ENCODE measurements at places on chromosomes 16 and 17. TPM values are rescaled to one million over a fixed set of nuclear protein-coding genes. Genes with fewer than 3 reads are reported as not detected.
A peak's percentile ranks its signal among the peaks of the same experiment; 100 is the strongest.

- H3K4me1 ChIP-seq = peaks cover 3% of the 10 kb centered on the region
- H3K27ac ChIP-seq = no peak overlapping the region
- H3K27me3 ChIP-seq = peaks cover 16% of the 10 kb centered on the region
- no peaks in the 10 kb centered on the region for H3K36me3 ChIP-seq
Measured at GRCh38 chr17:51595826-51596398, 335.6 kb downstream of the UTP18 start.

Gene DYNLRB2
- 1.4 TPM for total RNA-seq

DNA sequence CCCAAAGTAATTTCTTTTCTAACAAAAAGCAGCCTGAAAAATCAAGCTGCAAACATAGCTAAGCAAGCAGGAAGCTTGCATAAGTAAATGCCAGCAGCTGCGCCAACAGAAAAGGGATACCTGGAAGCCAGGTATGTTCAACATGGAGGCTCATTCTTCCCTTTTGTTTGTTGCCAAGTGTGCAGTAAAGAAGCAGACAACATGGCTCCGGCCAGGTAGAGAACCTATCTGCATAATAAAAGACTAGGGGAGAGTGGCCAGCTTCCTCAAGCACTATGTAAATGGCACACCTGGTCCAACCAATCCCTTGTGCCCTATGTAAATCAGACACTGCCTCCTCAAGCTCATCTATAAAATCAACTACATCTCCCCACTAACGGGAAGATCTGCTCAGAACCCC is 1407.0 kb downstream of the CDH11 start:
- H3K4me3 ChIP-seq = no peak overlapping the region
- H3K4me1 ChIP-seq = peaks cover 2% of the 10 kb centered on the region
- no peak overlapping the region for H3K27ac ChIP-seq
- no peak for DNase-seq

Gene TNFSF12
- 7.7 TPM for total RNA-seq

GRCh38 chr16:4392382-4393239 is 21.0 kb downstream of the VASN start:
- peak overlapping the region; percentile 95 for H3K27ac ChIP-seq
- peaks cover 5% of the 10 kb centered on the region for H3K36me3 ChIP-seq
- H3K27me3 ChIP-seq = no peaks in the 10 kb centered on the region
- H3K4me3 ChIP-seq = peak overlapping the region; percentile 15
- H3K4me1 ChIP-seq = peaks cover 43% of the 10 kb centered on the region

DNA sequence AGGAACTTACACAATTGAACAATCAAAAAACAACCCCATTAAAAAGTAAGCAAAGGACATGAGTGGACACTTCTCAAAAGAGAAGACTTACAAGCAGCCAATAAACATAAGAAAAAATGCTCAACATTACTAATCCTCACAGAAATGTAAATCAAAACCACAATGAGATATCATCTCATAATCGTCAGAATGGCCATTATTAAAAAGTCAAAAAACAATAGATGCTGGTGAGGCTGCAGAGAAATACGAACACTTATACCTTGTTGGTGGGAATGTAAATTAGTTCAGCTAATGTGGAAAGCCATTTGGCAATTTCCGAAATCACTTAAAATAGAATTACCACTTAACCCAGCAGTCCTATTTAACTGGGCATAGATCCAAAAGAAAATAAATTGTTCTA is 301.9 kb upstream of the KCNJ16 start:
- no peak for DNase-seq
- H3K36me3 ChIP-seq = no peaks in the 10 kb centered on the region
- no peak overlapping the region for H3K4me3 ChIP-seq
- H3K27ac ChIP-seq = no peak overlapping the region

Measured in mesothelial cell of epicardium (in vitro differentiated cells).